ENCODE measurements at places on chromosomes 6 and 20.

GRCh38 chr6:109498936-109499335 is 15.9 kb upstream of the ZBTB24 start:
- DNase-seq = no peak

DNA sequence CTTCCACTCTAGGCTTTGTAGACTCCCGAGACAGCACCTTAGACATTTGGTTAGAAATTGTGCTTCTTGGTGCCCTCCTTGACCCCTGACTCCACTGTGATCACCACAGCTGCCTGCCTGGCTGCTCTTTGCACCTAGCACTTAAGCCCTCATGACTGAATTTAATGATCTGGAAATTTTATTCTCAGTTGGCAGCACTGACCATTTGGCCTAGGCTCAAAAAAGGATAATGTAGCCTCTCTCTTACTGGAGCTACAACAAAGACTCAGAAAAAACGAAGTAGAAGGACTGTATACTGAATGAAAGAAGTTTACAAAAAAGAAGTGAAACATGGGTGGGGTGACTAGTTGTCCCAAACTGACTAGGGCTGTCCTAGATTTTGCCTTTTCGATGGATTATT is 11.3 kb upstream of the ABRACL start:
- no peak for DNase-seq

DNA sequence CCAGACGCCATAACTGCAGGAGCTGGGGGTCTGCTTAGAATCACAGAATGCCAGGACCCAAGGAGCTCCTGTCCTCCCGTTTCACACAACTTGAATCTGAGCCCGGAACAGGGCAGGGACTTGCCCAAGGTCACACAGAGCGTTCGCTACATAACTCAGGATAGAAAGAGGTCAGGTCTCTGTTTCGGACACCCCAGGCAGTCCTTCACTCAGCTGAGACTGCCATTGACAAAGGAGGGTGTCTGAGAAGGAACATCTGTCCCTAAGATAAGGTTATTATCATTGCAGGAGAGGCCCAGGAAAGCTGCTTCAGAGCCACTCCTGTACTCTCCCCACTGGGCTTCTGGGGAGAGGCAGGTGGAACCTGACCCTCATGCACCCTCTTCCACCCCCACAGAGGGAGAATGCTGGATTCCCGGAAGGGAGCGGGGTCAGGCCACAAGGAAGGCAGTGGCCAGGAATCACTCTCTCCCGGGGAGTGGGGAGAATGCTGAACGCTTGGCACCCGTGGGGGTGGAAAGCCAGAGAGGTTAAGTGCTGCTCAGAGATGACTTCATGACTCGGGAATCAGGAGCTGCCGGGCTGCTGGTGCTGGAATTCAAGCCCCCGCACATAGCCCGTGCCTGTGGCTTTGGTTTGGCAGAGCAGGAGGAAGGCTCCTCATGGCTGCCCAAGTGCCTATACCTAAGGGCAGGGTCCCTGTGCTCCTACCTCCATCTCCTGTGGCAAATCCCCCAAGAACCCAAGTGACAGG is 10.7 kb downstream of the SDC4 start:
- DNase-seq = no peak

GRCh38 chr20:39939241-39939865 is 749.7 kb downstream of the MAFB start:
- no peak for DNase-seq

- DNase-seq = no peak
These were observed 44.9 kb upstream of the KCNG1 start for GRCh38 chr20:51067792-51068191.

- no peak for DNase-seq
These were observed 94.3 kb upstream of the NKX2-2 start for GRCh38 chr20:21607971-21608725.

DNA sequence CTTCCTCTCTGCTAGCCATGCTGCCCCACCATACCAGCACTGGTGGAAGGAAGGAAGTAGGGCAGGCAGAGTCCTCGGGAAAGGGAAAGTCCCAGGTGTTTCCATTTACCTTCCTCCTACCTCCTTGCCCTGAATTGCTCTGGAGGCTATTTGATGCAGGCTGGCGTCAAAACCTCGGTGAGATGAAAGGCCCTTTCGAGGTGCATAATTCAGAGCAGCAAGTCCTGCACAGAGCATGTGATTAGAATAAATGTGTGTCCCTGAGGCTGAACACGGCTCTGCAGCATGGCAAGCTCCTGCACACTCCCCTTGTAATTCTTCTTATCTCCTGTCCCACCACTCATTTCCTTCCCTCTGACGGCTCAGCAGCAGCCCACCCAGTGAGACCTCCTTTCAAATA is 98.7 kb upstream of the LRFN2 start:
- no peak for DNase-seq

DNA sequence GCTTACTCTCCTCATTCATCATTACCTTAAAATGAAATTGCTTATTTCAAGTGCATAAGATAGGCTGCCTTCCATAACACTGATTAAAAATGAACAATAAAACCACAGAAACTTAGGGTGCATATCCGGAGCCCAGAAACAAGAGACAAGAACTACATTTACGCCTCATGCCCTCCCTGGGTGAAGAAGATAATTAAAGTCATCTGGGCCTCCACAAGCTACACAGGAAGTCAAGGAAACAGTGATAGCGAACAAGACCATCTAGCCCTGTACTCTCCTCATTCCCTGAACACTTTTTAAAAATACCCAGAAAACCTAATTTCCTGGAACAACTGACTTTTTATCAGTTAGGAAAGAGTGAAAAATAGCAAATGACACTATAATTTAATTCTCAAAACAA is 6.3 kb downstream of the SOD2 start:
- DNase-seq = no peak

DNA sequence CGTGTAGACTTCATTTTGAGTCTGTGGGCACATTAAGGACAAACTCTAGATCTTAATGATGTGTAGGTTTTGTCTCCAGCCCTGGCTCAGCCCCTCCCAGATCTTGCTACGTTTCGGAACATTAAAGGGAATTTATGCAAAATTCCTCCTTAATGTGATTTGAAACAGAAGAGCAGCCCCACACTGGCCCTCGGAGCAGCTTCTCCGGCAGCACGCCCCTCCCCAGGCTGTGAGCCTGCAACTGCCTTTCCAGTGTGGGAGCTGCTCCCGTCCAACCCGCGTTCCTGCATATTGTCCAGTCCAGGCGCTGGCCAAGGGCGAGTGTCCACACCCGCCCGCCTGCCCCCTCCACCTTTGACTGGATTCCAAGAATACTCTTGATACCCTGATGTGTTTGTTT is 257.2 kb downstream of the TAF4 start:
- no peak for DNase-seq

- DNase-seq = no peak
These were observed 79.0 kb downstream of the PSMG4 start for GRCh38 chr6:3337521-3338350.

- no peak for DNase-seq
These were observed 20.9 kb upstream of the EEF1E1 start for GRCh38 chr6:8123236-8123635.

DNA sequence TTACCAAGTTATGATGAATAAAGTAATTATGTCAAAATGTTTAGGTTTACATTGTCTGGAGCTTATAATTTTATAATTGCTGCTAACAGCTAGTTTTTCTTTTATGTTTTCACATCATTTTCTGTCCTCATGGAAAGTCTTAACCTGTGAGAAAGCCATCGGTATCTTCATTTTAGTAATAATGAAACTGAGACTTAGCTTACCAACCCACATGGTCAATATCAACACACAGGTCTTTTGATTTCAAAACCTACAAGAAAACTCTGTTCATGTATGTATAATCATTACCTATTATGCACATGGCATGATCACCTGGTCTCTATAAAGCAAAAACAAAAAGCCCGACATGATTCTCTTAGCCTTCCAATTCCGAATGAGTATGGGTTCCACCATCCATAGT is 61.9 kb downstream of the KCNQ5 start:
- DNase-seq = no peak

DNA sequence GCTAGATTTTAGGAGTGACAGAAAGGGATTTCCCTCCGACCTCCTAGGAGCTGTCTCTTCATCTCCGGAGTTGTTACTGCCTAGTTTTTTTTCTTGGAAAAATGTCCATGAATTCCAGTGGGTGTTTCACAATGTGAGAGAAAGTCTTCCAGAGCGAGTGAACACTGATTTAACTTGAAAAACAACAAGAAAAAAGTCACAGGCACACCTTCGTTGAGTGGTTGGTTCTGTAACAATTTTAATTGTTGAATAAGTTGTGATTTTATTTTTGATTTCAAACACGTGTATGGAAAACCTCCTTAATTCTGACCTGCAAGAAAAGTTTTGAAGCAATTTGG is 2.9 kb downstream of the TFAP2C start:
- no peak for DNase-seq

DNA sequence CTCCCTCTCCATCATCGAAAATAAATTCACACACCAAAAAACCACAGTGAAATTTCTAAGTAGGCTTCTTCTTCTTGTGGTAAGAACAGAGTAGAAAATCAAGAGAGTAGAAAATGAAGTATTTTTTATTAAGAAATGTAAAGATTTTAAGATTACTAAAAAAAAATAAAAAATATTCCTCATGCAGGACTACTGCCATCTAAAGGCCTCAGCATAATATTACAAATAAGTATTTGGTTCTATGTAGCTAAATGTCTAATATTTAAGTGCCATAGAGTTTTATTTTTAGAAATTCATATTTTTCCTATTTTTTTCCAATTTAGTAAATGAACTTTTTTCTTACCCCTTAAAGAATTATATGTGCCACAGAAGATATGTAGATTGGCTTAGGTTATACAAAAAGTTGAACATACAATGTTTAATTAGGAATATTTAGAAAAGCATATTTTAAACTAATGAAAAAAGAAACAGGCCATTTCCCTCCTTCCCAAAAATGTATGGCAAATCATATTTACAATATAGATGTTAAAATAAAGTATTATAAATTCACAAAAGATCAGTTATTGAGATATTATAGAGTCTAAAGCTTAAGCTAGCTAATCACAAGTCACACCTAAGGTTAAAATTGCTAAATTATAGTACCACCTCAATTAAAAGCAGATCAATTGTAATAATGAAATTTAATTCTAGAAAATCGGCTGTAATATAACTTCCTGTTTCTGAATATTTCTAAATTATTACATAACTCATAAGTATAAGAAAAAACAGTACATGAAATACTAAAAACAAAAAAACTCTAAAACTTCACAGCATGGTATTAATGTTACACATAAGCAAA is 3.5 kb upstream of the NT5DC1 start:
- DNase-seq = no peak

DNA sequence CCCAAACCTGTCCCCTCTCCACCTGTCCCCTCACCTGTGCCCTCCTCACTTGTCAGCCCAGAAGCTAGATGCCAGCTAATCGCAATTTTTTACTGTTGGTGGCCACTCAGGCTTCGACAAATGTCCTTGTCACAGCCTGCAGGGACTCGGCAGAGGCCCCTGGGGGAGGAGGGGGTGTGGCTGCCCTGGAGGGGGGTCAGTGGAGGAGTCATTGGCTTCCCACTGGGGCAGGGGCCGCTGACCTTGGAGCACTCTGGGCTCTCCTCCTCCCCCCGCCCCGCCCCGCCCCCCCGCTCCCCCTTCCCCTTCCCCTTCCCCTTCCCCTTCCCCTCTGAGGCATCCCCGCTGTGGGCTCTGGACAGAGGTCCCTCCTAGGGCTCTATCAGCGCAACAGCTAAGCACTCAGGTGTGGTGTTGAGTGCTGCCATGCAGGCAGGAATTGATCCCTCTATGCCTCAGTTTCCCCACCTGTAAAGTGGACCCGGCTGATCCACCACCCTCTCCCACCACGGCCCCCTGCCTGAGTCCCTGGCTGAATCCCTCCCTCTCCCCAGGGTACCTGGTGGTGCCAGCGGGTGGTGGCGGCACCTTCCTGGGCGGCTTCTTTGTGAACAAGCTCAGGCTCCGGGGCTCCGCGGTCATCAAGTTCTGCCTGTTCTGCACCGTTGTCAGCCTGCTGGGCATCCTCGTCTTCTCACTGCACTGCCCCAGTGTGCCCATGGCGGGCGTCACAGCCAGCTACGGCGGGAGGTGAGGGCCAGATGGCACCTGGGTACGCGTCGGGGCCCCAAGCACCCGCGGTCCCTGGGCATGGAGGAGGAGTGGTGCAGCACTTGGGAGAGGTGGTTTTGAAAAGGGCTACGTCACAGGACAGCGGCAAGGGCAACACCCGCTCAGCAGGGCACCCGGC is 23.8 kb downstream of the SLCO4A1 start:
- DNase-seq = no peak

- no peak for DNase-seq
These were observed 30.2 kb downstream of the TRAM2 start for GRCh38 chr6:52546678-52547077.

DNA sequence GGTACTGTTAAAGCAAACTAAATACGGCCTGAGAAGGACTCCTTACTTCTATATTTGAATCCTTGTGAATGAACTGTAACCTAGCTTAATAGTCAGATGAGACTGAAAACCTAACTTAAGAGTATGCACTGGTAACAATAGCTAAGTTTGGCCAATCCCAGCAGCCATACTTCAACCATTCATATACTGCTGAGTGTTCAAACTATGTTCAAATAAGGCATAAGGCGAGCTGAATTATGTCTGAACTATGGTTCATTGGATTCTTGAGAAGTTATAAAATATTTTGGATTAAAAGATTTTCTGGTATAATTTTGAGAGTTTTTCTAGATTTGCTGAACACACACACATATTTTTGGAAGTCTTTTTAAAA is 2.2 kb downstream of the SMPDL3A start:
- DNase-seq = no peak

DNA sequence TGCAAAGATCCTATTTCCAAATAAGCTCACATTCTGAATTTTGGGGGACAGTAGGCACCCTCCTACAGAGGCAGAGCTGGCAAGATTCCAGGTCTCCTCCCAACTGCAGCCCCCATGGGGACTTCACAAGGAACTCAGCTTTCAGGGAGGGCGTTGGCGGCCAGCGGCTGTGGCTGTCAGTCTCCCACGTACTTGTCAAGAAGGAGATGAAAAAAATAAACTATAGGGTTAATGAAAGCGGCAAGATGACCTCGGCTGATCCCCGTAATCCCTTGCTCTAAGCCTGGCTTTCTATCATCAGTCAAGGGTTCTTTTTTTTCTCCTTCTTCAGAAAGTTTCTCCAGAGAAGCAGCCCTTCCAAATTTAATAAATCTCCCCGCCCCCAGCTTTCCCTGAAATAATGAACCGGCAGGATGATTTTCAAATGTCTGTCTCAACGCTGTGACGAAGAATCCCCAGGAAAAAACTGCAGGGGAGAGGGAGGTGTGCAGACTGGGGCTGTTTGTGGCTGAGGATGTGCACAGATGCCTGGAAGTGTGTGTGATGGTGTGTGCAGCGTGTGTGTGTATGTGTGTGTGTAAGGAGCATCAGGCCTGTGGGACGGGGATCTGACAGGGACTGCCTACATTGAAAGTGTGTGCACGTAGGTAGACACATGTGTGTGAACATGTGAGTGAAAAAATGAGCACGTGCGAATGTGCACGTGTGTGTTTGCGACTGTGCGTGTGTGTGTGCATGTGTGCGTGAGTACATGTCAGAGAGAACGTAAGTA is 78.7 kb downstream of the SLC2A10 start:
- DNase-seq = no peak

DNA sequence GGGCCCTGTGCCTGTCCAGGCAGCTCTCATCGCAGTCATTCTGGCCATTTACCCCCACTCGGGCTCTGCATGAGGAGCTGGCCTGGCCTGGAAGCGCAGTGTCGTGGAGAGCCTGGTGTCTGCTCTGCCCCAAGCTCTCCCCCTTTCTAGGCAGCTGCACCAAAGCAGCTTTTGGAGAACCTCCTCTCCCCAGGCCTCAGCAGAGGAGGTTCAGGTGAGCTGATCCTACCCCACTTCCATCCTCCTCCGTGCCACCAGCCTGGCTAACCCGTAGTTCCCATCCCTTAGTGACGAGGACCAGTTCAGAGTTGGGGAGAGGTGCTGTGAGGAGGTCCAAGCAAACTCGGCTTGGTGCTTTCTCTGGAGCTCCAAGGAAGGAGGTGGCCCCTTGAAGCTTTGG is 30.5 kb upstream of the PHACTR3 start:
- DNase-seq = no peak

All from CD4-positive, alpha-beta T cell treated with Interleukin-15 for 4 hours (primary cell).